ENCODE measurements at places on chromosomes 2 and 18.

- H3K4me1 ChIP-seq, result no peaks in the 10 kb centered on the region
- no peak overlapping the region for H3K4me3 ChIP-seq
- DNase-seq, result no peak
These were observed 89.6 kb upstream of the CCDC141 start for GRCh38 chr2:179139506-179139905.

- H3K4me1 ChIP-seq, result no peaks in the 10 kb centered on the region
- DNase-seq, result no peak
- H3K27ac ChIP-seq, result no peak overlapping the region
- H3K27me3 ChIP-seq, result no peaks in the 10 kb centered on the region
- H3K36me3 ChIP-seq, result no peaks in the 10 kb centered on the region
- no peak overlapping the region for H3K4me3 ChIP-seq
These were observed 13.6 kb upstream of the ZNF397 start for GRCh38 chr18:35227254-35227653.

- no peak overlapping the region for H3K4me3 ChIP-seq
- H3K27ac ChIP-seq, result no peak overlapping the region
- no peaks in the 10 kb centered on the region for H3K4me1 ChIP-seq
- DNase-seq, result no peak
These were observed 28.5 kb upstream of the PPP3R1 start for GRCh38 chr2:68280796-68281195.

- H3K4me1 ChIP-seq, result peaks cover 6% of the 10 kb centered on the region
- H3K4me3 ChIP-seq, result peak overlapping the region; percentile 60
- H3K36me3 ChIP-seq, result no peaks in the 10 kb centered on the region
- no peak for DNase-seq
- H3K27ac ChIP-seq, result peak overlapping the region; percentile 98
These were observed 1.6 kb downstream of the BAZ2B start for GRCh38 chr2:159614534-159615366.
